ENCODE measurements at places on chromosomes 7 and 10.

DNA sequence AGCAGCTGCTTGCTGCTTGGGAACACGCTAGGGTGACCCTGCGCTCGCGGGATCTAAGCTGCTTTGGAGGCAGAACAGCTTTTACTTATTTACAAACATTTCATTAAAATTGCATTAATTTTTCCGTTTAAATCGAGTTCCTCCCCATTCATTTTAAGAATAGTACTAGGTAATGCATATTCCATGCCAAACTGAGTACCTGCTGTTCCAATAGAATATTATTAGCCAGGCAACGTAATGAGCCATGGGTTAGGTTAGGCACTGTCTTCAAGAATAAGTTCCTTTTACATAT, 860 bp downstream of the EXOC6 start:
- no peak for DNase-seq

GRCh38 chr10:128695931-128696330, 569.7 kb upstream of the MKI67 start:
- DNase-seq: no peak

- no peak for DNase-seq
Measured at GRCh38 chr10:60235001-60235400, 154.7 kb downstream of the ANK3 start.

DNA sequence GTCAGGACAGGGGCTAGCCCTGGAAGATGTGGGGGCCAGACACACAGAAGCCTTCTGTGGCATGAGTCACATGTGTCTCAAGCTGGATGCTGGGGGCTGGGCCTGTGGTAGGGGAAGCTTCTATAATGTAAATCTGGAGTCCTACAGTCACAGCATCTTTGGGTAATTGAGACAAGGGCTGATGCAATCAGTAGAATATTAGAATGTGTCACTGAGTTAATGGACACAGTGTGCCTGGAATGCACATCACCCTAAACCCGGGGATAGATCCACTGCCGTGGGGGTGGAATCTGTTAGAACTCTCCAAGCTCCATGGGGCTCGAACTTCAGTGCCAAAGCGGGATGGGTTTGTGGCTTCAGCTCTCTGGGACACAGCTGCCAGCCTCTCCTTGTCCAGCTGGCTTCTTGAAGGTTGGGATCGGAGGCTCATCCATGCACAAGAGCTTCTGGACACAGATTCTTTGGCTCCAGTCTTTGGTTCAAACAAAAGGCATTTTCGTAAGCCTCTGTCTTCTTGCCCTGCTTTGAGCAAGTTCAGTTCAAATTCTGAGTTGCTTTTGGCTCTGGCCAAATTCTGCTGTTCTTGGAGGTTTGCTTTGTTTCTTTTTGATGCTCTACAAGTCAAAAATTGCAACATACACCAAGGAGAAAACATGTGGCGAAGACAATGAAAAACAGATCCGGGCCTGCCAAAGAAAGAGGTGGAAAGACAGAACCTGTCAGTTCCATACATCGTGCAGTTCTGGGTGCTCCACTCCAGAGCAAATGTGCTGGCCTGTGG, 194.8 kb upstream of the ZNF32 start:
- no peak for DNase-seq

- no peak for DNase-seq
Measured at GRCh38 chr7:148708026-148708885, 9.6 kb downstream of the CUL1 start.

DNA sequence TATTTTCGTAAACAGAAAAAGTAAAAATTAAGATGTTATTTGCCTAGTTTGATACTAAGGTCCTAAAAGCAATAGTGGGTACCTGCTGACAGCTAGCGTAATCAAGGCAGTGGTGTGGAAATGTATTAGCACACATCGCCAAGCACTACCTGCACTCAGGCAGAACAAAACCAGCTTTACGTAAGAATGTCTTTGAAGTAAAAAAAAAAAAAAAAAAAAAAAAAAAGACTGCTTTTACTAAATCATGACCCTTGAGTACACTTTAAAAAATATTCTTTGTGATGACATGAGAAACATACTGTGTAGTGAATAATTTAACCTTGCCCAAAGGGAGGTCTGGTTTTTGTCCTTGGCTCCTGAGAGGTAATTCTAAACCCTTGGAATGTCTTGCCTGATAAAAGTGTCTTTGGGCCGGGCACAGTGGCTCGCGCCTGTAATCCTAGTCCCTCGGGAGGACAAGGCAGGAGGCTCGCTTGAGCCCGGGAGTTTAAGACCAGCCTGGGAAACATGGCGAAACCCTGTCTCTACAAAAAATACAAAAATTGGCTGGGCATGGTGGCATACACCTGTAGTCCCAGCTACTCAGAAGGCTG, 12.7 kb downstream of the XRCC2 start:
- DNase-seq: no peak

- peak; percentile 56 for DNase-seq
Measured at GRCh38 chr7:76234931-76235441, 33.3 kb downstream of the SRRM3 start.

- no peak for DNase-seq
Measured at GRCh38 chr10:75955973-75956502, 524.6 kb downstream of the LRMDA start.

DNA sequence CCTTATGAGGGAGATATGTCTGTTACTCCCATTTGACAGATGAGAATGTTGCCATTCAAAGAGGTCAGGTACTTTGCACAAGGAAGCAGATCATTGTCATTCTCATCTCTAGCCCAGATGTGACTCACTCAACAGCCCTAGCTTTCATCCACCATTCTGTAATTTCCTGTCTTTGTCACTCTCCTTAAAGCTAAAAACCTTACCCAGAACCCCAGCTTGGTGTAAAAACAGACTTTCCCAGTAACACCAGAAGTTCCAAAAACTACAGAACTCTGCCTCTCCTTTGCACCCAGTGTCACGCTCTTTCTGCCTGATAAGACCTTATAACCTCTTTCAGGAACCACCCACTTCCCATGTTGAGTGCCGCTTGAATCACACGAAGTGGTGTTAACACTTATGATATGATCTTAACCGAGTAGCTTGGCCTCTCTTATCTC, 89.1 kb upstream of the SP4 start:
- DNase-seq: no peak

DNA sequence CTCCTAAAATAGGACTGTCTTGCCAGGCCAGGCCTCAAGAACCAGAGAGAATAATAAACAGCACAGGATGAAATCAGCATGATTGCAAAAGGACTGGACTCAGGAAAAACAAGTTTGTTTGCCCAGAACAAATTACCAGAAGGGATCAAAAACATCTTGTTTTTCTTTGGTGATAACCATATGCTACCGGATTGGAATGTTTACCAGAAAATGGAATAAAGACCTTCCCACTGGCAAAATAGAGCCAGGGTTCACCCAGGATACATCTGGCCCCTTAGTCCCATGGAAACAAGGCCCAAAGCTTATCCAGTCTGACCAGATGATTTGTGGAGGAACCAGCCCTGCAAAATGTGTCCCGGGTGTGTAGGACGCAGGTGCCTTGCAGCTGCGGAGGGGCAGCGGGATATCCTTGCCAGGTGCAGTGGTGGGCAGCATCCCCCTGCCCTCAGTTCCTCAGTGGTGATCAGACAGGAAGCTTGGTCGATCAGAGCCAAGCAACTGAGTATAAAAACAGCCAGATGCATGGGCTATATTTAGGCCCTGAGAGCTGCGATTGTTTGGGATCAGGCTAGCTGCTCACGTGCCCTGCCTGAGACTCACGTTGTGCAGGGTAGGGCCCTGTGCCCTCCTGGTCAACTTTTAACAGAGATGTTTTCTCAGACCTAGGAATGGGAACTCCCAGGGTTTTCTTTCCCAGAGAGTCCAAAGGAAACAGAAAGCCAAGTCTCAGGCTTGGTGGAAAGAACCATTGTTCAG, 4.6 kb upstream of the ZNF22 start:
- DNase-seq: no peak

GRCh38 chr7:103691291-103691690, 245.3 kb upstream of the SLC26A5 start:
- DNase-seq: no peak

GRCh38 chr7:105980645-105981396, 17.8 kb downstream of the CDHR3 start:
- no peak for DNase-seq

- no peak for DNase-seq
Measured at GRCh38 chr10:113967126-113967525, 76.5 kb upstream of the ADRB1 start.

GRCh38 chr10:72885953-72886352, 7.6 kb upstream of the OIT3 start:
- DNase-seq: no peak

GRCh38 chr7:73350306-73351068, 22.5 kb downstream of the FKBP6 start:
- DNase-seq: no peak

- no peak for DNase-seq
Measured at GRCh38 chr10:115866174-115866573, 406.8 kb downstream of the GFRA1 start.

DNA sequence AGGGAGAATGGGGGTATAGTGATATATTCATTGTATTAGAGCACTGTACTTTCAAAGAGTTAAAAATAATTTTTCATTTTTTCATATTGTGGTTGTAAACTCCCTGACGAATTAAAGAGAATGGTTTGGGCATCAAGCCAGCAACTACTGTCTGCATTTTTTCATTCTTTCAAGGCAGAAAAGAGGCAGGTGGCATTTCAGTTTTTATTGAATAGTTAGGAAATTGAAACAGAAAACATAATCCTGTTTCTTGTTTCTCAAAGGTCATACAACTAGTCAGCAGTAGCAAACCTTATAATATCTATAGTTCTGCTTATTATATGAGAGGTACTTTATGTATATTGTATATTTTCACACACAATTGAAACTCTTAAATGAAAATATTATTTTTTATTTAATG, 303.9 kb upstream of the KCND2 start:
- DNase-seq: no peak
